ENCODE measurements at places on chromosomes 6 and 20.

DNA sequence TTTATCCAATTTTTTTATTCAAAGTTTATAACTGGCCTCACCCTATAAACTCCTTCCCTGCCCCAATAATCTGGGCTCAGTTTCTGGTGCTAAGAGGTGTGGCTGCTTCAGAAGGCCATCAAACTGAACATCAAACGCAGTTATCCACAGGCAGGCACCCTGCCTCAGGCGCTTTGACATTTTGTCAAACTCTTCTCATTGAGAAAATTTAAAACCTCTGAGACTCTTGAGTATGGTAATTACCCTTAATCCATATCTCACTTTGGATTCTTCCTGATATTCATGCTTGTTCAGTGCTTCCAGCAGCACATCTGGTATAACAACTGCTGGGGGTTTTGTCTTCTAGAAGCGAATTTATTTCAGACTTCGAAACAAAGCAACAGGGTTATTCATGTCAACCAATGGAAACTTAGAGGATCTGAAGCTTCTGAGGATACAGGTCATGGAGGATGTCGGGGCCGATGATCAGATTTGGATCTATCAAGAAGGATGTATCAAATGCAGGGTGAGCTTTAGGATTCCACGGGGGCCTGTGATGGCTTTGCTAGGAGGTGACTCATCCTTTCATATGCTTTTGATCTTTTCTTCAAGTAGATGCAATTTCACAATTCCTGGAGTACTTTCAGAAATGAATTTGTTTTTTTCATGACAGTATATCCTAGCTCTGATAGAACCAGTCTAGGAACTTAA, 68.2 kb downstream of the RTN4IP1 start:
- peak; percentile 64 for DNase-seq

DNA sequence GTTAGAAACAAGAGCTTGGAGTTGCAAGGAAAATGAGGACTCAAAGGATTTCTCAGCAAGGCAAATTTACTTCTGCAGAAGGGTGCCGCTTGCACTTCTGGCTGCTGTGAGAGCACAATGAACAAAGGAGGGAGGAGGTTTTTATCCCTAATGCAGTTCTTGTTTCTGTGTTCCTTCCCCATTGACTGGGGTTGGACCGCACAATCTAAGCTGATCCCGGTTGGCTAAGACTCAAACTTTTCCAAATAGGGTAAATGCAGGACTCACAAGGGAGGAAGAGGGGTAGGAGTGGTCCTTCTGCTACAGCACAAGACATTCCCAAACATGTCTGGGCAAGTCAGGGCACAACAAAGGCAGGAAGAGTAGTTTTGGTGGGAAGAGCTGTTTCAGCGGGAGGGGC, 249.6 kb upstream of the MOCS1 start:
- DNase-seq: no peak

- DNase-seq: peak; percentile 56
Observed at GRCh38 chr20:35134472-35134871, 12.7 kb downstream of the EDEM2 start.

DNA sequence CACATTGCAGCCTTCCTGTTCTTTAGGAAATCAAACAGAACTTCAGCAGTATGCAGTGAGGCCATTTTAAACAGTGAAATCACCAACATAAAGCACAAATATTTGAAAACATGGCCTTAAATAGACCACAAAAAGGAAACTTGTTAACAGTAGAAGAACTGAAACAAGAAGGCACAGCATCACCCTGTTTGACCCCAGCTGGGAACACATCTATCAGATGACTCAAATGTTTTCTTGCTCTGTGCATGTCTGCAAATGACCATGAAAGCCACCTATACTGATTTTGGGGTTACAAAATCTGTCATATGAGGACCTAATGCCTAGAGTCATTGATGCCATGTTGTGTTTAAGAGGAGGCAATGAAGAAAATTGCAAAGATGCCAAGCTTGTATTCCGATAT, 123.8 kb upstream of the ADGRF1 start:
- peak; percentile 35 for DNase-seq

DNA sequence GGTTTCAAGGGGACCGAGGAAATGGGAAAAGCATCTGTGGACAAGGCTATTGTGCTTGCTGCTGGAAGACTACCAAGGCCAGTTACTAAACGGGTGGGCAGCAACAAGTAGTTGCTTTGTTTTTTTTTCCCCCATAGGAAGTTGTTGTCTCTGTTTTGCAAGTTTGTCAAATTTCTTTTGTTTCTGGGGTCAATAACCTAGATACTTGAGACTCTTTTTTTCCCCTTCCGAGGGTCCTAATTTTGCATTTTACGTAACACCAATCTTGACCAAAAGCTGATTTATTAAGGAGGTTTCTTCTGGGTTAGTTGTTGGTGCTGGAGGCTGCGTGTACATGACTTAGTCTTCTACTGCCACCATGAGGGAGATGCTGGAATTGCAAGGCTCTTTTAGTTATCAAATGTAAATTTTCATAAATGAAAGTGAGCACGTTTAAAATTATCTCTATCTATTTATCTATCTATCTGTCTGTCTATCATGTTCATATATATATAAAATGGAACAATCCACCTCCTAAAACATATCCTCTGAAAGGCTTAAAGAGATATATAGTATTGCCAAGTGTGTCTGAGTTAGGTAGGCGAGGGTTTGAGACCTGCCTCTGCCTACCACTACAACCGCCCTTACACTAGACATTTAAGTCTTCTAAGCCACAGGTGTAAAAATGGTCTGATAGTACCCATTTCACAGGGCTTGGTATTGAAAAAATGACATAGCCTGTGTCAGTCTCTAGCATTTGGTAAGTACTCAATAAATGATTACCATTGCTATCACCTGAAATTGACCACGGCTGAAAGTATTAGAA, 60.2 kb downstream of the GCLC start:
- peak; percentile 85 for DNase-seq

All from cardiac fibroblast (primary cell).